ENCODE measurements at places on chromosomes 6 and 20. TPM values are rescaled to one million over a fixed set of nuclear protein-coding genes. Genes with fewer than 3 reads are reported as not detected.

- no peak for DNase-seq
These were observed 31.6 kb upstream of the CHRNA4 start for GRCh38 chr20:63392465-63393365.

- no peak for DNase-seq
These were observed 191.2 kb upstream of the PDE10A start for GRCh38 chr6:165854061-165854862.

- peak; percentile 43 for DNase-seq
These were observed 110.3 kb upstream of the EYA4 start for GRCh38 chr6:133130863-133131262.

Gene LINC00237
- total RNA-seq: not detected

Gene KHDC1
- not detected for total RNA-seq

DNA sequence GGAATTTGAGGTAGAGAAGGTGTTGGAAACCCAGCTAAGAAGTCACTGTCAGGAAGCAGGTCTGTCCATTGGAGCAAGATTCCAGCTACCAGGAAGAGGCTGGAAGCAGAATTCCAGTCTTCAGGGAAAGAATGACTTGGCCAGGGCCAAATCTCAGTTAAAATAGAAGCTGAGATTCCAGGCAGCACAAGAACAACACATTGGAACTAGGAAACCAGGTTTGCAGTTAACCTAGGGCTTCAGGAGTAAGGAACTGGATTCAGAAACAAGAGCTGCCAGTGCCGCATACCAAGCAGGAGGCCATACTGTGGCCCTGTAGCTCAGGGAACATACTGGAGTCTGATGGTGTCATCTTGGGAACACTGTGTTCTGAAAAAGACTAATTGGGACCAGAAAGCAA lies 73.7 kb upstream of the FUCA2 start:
- no peak for DNase-seq

GRCh38 chr6:144566868-144567615 lies 281.9 kb downstream of the UTRN start:
- DNase-seq: no peak

DNA sequence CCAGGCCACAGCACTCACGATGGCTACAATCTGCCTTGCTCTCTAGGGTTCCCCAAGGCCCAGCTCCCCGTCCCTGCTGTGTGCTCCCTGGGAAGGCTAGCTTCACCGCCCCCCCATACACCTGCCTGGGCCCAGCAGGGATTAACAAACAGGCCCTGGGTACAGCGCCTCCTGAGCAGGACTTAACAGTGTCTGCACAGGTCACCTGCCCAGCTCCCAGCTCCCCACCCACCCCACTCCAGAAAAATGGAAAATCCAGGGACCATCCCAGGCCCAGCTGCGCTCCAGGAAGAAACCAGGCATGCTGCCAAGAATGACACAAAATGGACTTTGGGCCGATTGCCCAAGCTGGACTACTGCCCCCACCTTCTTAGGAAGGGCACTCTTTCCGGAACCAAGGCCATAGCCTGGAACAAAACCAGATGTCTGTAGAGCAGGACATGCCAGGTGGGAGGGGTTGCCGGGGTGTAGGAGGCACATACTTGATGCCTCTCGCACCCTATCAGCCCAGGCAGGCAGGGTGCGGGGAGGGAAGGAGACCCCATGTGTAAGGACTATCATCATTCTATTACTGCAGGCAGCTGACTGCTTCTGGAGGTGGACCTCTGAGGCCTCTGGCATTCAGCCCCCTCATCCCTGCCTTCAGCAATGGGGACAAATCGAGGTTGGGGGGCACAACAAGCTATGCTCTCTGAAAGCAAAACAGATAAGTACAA lies 104.9 kb downstream of the SNX5 start:
- no peak for DNase-seq

DNA sequence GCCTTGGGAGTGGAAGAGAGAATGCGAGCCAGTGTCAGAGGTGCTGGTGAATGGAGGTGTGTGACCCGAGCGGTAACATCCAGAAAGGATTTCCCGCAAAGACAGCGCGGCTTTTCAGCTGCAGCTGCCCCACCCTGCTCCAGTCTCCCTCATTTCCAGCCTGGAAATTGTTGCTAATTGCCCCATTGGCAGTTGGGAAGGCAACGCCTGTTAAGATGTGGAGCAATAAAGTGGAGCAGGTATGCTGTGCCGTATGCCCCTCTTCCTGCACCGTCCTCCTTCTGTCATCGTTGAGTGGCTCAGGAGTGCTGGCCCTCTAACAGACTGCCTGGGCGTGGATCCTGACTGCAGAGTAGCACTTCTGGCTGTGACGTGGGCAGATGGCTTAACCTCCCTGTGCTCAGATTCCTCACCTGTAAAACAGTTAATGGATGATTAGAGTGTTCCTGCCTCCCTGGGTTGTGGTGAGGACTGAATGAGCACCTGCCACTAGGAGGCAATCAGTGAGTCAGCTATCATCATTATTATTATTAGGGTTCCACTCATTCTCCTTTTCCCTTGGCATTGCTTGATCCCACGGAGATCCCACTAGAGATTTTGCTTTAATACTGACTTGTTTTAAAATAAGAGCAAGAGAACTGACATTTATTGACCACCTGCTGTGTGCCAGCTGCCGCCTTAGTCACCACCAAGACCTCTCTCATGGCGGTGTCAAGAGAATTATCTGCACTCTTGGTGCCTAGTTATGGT lies 11.7 kb downstream of the ARFGEF2 start:
- DNase-seq: no peak

GRCh38 chr6:140985679-140986275 lies 1146.9 kb upstream of the GJE1 start:
- no peak for DNase-seq

- DNase-seq: no peak
These were observed 198.5 kb upstream of the HEY2 start for GRCh38 chr6:125550892-125551291.

DNA sequence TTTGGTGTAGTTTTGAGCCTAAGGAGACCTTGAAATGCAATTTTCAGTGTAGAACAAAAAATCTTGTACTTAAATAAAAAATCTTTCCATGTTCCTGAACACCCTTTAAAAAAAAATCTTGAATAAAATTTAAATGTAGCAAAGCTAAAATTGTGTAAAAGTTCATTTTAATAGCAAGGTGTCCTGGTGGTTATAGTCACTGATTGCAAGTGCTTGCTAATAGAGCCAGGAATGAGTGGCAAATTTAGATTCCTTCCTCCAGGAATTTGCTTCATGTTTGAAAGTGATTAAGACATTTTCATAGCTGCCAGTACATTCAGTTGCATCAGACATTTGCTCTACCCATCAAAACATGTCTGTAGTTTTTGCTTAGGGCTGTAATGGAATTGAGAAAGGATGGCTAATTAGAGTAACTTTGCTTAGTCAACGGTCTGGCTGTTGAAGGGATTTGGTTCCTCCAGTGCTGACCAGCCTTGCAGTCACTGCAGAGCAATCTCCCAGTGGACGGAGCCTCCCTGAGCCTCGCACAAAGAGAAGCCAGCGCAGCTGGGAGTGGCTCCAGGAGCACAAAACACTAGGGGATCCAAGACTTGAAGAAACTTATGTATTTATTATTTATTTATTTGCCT lies 36.5 kb downstream of the AKAP12 start:
- DNase-seq: no peak

Measured in SJCRH30 (cell line).